Activated CD4-positive, alpha-beta T cell treated with anti-CD3 and anti-CD28 coated beads, Interleukin-2, amount 10 ng/mL, durations not matched to agents 24 days and 14 days (primary cell): ENCODE measurements at places on chromosomes 11 and 22. TPM values are rescaled to one million over a fixed set of nuclear protein-coding genes. Genes with fewer than 3 reads are reported as not detected.

GRCh38 chr11:67632982-67633755, 3.4 kb upstream of the NUDT8 start:
- no peak overlapping the region for H3K4me3 ChIP-seq
- H3K4me1 ChIP-seq: peaks cover 11% of the 10 kb centered on the region
- DNase-seq: no peak
- H3K27me3 ChIP-seq: no peaks in the 10 kb centered on the region

Gene TREH
- total RNA-seq: not detected in 2 replicates

- peaks cover 5% of the 10 kb centered on the region for H3K36me3 ChIP-seq
- no peak overlapping the region for H3K4me3 ChIP-seq
- DNase-seq: no peak
- peaks cover 25% of the 10 kb centered on the region for H3K4me1 ChIP-seq
Measured at GRCh38 chr11:86596861-86597586, 75.4 kb downstream of the ME3 start.

Gene MUC5AC
- total RNA-seq: not detected in 2 replicates

- no peaks in the 10 kb centered on the region for H3K27me3 ChIP-seq
- H3K4me3 ChIP-seq: no peak overlapping the region
- H3K36me3 ChIP-seq: peaks cover 5% of the 10 kb centered on the region
- H3K4me1 ChIP-seq: no peaks in the 10 kb centered on the region
- H3K27ac ChIP-seq: no peak overlapping the region
- DNase-seq: no peak
Measured at GRCh38 chr11:76062733-76063132, 143.6 kb downstream of the WNT11 start.
